Activated T-helper 1 cell treated with anti-CD3 and anti-CD28 coated beads, Interleukin-2, amount 50 U/mL, for 16 hours (primary cell): ENCODE measurements at places on chromosomes 3 and 15.

DNA sequence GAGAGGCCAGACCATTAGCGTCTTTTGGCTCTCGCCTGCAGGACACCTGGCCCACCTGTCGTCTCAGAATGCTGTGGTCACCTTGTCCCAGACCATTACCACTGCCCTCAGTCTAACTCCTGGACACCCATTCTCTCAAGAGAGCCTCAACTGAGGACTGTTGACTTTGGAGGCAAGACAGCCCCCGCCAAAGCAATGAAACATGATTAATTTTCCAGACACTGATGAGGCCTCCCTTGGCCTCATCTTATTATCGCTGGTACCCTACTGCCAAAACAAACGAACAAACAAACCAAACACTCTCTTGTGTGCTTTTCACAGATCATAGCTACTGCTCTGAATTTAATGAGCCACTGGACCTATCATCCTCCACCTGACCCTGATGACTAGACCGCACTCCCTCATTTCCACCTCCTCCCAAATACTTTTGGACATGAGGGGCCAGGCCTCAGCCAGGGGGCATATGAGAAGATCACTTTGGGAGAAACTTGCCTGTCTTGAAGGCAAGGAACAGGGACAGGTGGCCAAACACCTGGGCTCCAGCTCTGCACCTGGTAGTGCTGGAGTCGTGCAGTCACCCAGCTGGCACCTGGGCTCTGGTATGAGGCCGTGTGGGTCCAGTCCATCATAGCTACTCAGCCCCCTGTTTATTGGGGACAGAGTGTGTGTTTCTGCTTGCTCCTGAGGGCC, 27.6 kb downstream of the ALS2CL start:
- DNase-seq, result no peak

DNA sequence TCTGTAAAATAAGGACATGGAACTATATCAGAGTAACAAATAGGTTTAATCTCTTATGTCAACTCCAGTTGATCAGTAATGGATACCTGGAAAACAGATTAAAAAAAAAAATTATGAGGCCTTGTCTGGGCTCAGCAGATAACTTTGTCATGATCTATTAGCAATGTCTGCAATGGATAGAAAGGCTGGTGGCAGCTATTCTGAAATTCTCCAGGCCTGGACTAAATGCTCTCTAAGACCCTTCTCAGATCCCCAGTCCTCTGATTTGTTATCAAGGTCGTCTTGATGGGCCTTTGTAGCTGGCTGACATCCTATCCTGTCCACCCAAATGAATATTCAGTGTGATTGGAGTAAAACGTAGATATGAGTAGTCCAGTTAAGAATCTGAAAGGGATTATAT, 13.7 kb downstream of the LRTM1 start:
- no peak for DNase-seq

DNA sequence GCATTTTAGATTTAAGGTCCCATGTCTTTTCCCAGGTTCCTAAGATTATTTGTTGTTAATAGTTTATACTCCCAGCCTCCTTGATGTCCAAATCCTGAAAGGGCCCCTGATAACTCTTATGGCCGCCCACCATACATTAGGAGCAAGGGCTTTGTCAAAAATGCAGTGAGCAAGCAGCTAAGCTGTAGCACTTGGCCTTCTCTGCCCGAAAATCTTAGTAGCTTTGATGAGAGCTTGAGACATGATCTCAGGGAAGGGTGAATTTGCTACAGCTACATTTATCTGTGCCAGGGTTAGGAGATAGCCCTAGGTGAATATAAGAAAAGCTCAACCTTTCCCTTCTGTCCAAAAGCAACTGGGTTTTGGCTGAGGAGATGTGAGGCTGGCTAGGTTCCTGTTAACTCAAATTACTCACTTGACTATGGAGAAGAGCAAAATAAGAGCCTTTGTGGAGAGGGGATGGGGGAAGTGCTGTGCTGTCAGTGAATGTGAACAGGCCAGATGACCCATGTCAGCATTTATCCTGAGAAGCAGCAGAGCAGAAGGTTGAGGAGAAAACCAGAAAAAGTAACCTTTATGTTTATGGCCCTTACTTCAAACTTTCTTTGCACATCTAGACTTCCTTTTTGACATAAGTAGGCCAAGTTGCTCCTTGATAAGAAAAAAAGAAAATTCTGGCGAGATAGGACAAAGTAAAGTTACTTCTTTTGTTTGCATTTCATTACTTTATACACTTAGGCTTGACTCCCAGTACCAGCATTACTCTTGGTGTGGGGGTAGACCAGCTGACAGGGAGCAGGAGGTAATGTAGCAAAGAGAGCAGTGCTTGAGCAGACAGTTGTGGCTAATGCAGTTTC, 21.1 kb downstream of the MAPK6 start:
- no peak for DNase-seq

GRCh38 chr15:52790941-52791751, 1.0 kb upstream of the ONECUT1 start:
- DNase-seq, result no peak

DNA sequence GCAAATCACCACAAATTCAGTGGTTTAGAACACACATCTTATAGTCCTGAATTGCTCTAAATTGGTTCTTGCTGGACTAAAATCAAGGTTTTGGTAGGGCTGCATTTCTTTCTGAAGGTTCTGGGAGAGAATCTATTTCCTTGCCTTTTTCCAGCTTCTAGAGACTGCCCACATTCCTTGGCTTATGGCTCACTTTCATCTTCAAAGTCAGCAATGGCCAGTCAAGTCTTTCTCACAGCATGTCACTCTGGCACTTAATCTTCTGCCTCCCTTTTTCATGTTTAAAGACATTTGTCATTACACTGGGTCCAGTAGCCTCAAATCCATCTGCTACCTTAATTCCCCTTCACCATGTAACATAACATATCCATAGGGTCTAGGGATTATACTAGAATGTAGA, 149.0 kb downstream of the NEK10 start:
- DNase-seq, result no peak

GRCh38 chr3:15958692-15959433, 161.1 kb upstream of the ANKRD28 start:
- DNase-seq, result no peak

GRCh38 chr3:162670181-162670580, 1173.6 kb downstream of the OTOL1 start:
- DNase-seq, result no peak

DNA sequence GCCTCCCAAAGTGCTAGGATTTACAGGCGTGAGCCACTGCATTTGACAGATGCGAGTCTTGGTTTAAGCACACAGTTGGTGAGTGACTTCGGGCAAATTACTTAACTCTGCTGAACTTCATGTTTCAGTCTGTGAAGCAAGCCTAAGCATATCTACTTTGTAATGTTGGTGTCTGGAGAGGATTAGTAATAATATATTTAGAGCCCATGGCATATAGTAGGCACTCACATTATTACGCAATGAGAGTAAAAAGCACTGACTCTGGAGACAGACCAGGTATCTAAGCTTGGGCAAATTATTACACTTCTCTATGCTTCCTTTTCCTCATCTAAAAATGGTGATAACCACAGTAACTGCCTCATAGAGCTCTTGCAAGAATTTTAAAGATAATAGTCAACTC, 208.7 kb upstream of the P2RY1 start:
- no peak for DNase-seq

DNA sequence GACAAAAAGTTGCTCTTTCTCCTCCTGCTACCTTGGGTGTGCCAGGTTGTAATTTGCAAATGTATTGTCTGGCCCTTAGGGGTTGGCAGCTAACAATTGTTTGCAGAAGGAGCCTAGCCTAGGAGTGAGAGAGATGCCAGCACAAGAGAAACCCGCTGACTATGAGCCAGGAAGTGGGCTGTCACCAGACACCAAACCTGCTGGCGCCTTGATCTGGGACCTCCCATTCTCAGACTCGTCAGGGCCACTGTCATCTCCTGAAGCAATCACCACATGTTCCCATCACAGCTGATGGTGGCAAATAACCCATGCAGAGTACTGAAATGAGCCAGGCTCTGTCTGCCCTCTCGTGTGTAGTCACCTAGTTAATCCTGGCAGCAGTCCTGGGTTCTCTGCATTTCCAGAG, 406.4 kb upstream of the NPAP1 start:
- DNase-seq, result no peak

- no peak for DNase-seq
These were observed 22.1 kb downstream of the MYO5A start for GRCh38 chr15:52506549-52506948.

DNA sequence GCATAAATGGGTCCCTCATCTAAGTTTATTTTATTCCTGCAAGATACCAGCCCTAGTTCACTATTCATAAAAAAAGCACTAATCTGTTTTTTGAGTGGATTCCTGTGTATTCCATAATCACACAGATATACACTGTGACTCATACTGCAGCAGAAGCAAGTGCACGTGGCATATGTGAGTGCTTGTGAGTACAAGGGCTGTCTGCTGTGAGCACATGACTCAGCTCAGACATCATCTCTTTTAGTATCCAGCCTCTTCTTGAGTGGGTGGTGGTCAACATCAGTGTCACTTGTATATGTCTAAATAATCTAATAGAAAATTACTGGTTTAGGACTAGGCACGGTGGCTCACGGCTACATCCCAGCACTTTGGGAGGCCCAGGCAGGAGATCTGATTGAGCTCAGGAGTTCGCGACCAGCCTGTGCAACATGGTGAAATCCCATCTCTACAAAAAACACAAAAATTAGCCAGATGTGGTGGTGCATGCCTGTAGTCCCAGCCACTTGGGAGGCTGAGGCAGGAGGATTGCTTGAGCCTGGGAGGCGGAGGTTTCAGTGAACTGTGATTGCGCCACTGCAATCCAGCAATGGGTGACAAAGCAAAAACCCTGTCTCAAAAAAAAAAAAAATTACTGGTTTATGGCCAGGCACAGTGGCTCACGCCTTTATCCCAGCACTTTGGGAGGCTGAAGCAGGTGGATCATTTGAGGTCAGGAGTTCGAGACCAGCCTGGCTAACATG, 49.8 kb downstream of the NIPA2 start:
- DNase-seq, result no peak

GRCh38 chr3:122989856-122990575, 37.5 kb downstream of the SEMA5B start:
- no peak for DNase-seq

DNA sequence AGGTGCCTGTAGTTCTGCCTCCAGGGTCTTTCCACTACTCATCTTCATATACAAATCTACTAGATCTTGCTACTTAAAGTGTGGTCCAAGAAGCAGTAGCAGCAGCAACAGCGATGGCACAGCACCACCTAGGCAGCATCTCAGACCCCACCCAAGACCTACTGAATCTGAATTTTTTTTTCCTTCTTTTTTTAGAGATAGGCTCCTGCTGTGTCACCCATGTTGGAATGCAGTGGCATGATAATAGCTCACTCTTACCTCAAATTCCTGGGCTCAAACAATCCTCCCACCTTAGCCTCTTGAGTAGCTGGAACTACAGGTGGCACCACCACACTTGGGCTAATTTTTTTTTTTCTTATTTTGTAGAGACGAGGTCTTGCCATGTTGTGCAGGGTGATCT, 346.7 kb upstream of the TGFBR2 start:
- DNase-seq, result no peak

- no peak for DNase-seq
These were observed 17.5 kb downstream of the OCA2 start for GRCh38 chr15:28081594-28081993.

DNA sequence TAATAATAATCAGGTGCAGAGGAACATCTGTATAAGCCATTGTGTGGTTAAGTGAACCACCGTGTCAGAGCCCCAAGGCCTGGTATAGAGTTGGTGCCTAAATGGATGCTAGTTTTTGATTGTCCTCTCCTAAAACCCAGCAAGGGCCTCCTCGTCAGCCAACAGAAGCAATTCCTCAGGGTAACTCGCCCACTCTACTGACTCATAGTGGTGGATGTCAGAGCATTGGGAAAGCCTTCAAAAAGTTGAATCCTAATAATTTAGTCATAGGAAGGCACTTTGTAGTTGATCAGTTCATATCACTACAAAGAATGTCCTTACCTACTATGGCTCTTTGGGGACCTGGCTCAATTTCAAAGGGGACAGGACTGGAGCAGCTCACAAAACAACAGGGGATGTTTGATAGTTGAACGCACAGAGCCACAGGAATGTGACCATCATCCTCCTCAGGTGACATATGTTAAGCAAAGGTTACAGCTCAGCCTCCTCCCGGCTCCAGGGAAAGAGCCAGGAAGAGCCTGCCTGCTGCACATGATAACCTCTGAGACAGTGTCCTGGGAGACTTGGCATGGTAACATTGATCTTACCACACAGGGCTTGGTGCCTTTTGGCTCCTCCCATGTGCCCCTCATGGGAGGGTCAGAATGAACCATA, 338.7 kb downstream of the CLSTN2 start:
- no peak for DNase-seq

DNA sequence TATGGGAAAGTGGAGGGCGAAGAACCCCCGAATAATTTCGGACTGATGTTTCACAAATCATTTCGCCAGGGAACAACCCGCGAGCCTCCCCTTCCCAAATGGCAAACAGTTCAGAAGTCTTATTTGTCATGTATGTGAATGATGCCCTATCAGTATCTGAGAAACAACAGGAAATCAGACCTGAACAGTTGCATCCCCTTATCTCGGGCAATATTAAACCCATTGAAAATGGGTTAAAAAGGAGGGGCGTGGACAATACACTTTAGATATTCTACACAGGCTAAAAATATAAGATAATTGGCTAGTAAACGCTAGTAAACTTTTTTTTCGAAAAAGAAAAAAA, 1003.3 kb upstream of the NR2F2 start:
- DNase-seq, result no peak

DNA sequence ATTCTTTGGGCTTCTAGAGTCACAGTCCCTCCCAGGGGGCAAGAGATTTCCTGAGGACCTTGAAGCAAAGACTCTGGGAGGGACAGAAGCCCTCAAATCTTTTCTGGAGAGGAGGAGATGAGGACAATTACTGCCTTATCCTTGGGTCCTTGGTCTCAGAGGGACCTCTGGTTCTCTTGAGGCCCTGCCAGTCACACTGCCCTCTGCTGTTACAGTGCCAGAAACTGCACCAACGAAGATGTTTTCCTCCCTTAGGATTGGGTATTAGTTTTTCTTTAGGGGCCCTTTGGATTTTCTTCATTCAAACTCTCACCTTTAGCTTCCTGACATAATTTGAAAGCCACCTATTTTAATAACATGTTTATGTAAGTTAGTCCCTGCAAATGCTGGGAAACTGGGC, 58.2 kb upstream of the SCN5A start:
- DNase-seq, result no peak

- no peak for DNase-seq
These were observed 30.0 kb upstream of the SLC41A3 start for GRCh38 chr3:126113733-126114442.

- DNase-seq, result no peak
These were observed 40.1 kb upstream of the MTMR10 start for GRCh38 chr15:31031471-31032067.

- DNase-seq, result no peak
These were observed 10.1 kb upstream of the SCAP start for GRCh38 chr3:47485812-47486211.

DNA sequence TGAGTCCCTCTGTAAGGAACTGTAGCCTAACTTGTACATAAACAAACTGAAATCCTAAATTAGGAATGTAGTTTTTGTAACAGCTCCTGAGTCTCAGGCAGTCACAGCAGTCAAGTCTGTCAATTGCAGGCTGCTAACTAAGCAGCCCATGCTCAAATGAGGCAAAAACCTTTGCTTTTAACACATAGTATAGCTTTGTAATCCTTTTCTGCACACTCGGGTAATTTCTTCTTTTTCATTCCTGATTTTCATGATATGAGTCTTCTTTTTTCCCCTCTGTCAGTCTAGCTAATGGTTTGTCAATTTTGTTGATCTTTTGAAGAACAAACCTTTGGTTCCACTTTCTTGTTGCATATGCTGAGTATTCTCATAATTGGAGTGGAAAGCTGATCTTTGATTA, 84.9 kb upstream of the LRRFIP2 start:
- no peak for DNase-seq
